ENCODE measurements at places on chromosomes 5 and 9. TPM values are rescaled to one million over a fixed set of nuclear protein-coding genes. Genes with fewer than 3 reads are reported as not detected.

DNA sequence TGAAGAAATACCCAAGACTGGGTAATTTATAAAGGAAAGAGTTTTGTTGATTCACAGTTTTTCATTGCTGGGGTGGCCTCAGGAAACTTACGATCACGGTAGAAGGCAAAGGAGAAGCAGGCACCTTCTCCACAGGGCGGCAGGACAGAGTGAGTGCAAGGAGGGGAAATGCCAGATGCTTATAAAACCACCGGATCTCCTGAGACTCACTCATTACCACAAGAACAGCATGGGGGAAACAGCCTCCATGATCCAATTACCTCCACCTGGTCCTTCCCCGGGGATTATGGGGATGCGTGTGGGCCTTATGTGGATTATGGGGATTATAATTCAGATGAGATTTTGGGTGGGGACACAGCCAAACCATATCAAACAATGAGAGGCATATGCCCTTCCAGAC lies 18.5 kb upstream of the RORB start:
- no peak for DNase-seq

- DNase-seq = no peak
Measured at GRCh38 chr5:54234304-54234933, 76.0 kb downstream of the ARL15 start.

- DNase-seq = no peak
Measured at GRCh38 chr9:90274725-90275124, 367.9 kb downstream of the DIRAS2 start.

DNA sequence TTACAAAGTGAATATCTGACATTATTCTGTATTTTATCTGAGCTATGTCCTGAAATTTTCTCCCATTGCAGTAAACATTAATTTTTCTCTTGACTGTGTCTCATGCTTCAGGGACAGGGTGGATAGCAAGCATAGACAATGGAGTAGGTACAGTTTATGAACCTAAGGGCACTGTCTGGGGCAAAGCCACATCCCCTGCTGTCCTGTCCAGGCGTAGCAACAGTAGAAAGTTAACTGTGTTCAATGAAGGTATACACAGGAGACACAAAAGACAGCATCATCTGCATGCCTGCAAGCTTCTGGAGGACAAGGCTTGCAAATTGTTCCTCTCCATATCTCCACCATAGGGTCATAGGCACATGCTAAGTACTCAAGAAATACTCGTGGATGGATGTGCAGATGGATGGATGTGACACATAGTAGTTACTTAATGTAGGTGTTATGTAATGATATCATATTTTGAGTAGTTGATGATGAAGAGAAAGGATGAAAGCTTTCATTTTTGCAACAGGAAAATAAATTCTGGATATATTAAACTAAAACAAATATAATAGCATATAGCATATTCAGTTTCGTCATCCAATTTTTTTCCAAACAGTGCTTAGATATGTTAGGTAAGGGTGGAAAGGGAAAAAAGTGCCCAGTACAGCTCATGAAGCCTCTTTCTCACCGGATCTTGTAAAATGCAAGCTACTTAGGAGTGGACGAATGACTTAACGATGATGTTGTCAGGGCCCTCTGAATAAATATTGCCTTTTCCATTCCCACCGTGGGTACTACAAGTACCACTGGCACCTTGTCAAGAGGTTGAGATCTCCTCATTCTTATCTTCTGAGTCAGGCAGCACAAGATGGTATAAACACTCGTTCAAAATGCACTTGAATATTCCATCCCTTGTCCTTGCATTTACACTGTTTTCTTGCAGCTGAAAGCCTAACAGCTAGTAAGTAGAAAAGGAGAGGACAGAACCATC lies 19.9 kb upstream of the ZSWIM6 start:
- DNase-seq = no peak

- no peak for DNase-seq
Measured at GRCh38 chr5:56632199-56632598, 183.2 kb upstream of the MAP3K1 start.

GRCh38 chr9:135971892-135972291 lies 10.7 kb upstream of the UBAC1 start:
- no peak for DNase-seq

DNA sequence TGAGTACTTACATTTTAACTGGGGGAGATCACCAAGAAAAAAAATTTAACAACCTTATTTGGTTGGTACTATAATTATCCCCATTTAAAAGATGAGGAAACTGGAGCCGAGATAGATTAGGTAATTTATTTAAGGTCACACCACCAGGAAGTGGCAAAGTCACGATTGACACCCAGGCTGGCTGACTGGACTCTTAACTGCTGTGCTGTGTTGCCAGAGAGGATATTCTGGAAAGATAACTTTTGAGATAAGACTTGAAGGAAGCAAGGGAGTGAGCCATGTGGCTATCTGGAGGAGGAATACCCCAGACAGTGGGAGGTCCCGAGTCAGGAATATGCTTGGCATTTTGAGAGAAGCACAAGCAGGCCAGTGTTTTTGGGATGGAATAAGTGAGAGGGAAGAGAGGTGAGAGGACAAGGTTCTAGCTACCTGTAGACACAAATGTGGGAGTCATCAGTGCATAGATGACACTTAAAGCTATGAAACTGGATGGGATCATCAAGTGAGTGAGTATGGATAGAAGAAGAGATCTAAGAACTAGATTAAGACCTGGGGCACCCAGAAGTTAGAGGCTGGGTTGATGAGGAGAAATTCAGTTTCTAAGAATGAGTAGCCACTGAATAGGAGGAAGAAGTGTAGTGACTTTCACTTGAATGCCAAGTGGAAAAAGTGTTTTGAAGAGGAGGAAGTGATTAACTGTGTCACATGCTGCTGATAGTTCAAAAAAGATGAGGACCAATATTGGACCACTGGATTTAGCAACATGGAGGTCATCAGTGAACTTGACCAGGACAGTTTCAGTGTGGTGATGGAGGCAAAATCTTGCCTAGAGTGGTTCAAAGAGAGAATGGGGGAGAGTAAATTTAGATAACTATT lies 25.6 kb downstream of the PDE8B start:
- DNase-seq = no peak

The GFI1B gene
- total RNA-seq = 0.09 TPM

The DNAI1 gene
- total RNA-seq = 13.2 TPM

The SHOC1 gene
- total RNA-seq = not detected

Measured in cerebellum (tissue), 4 donors.